ENCODE measurements at places on chromosomes 13 and 19. TPM values are rescaled to one million over a fixed set of nuclear protein-coding genes. Genes with fewer than 3 reads are reported as not detected.

The GARIN5A gene
- total RNA-seq = 1.1 TPM

The ZNF564 gene
- 10.7 TPM for total RNA-seq

The PRSS57 gene
- total RNA-seq = not detected

The ADM5 gene
- 11.8 TPM for total RNA-seq

The CYP2S1 gene
- total RNA-seq = 0.39 TPM

The SLC25A41 gene
- 1.6 TPM for total RNA-seq

DNA sequence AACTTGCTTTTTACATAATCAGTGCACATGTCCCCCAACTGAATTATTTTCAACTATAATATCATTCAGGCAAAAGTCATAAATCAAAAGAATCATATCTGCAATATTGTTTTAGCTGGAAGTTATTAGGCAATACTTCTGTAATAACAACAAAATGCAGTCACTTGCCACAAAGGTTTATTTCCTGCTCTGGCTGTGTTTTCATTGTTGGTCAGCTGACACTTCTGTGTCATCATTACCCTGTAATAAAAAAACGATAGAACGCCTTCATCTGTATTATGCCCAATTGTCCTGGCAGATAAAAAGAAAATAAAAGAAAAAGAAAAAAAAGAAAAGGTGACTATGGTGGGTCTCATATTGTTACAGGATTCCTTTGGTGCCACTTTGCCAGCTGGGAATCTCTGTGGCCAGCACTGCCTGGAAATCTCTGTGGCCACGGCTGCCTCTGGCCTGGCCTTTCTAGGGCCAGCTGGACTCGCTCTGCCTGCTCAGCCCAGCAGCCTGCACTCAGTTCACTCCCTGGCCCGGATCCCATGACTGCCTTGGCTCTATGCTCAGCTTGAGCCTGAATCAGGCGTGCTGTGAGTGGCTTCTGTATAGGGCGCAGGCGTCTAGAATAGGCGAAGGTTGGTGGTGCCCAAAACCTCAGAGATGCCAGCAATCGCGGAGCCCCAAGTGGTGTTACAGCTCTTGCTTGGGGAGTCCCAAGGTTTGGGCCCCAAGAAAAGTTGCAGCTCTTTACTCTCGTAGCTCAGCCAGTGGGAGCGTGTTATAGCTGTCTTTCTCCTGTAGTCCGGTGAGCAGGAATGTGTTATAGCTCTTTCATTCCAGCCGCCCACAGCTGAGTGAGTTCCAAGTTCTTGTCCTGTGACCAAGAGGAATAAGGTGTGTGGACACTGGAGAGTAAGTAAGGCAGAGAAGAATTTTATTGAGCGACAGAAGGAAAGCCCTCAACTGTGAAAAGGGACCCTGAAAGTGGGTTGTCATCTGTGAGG lies 1227.1 kb downstream of the SLITRK1 start:
- no peak for DNase-seq

- DNase-seq = peak; percentile 33
Measured at GRCh38 chr19:36140304-36141038, 605 bp downstream of the CAPNS1 start.

DNA sequence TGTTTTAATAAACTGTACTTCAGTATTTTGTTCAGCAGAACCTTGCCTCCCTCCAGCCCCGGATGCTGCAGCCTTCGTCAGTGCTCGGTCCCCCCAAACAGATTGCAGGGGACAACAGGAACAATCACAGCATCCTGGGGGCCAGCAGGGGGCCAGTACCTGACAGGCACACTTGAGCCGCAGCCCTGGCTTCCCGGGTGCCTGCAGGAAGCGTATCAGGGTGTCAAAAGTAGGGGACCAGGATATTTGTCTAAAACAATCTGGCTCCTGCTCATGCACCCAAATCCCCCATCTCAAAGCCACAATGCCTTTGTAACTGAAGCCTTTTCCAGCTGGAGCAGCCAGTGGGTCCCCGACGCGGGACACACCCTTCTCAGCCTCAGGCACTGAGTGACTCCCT lies 167.5 kb upstream of the TSHZ3 start:
- DNase-seq = no peak

GRCh38 chr13:36712770-36713169 lies 39.0 kb downstream of the SERTM1 start:
- DNase-seq = no peak

- peak; percentile 26 for DNase-seq
Measured at GRCh38 chr19:20359933-20360720, 193.1 kb downstream of the ZNF486 start.

GRCh38 chr19:57025491-57025890 lies 94.3 kb upstream of the USP29 start:
- no peak for DNase-seq

- no peak for DNase-seq
Measured at GRCh38 chr13:112697756-112698655, 8.2 kb downstream of the ATP11A start.

GRCh38 chr19:5477451-5478215 lies 22.4 kb downstream of the ZNRF4 start:
- DNase-seq = no peak

GRCh38 chr19:46529622-46530451 lies 34.2 kb upstream of the PNMA8B start:
- peak; percentile 73 for DNase-seq

- no peak for DNase-seq
Measured at GRCh38 chr19:55075371-55075998, at the start of gene EPS8L1. Gene EPS8L1 (plus strand): TSS chr19:55075869. CDS start chr19:55076445, 576 bp downstream.

DNA sequence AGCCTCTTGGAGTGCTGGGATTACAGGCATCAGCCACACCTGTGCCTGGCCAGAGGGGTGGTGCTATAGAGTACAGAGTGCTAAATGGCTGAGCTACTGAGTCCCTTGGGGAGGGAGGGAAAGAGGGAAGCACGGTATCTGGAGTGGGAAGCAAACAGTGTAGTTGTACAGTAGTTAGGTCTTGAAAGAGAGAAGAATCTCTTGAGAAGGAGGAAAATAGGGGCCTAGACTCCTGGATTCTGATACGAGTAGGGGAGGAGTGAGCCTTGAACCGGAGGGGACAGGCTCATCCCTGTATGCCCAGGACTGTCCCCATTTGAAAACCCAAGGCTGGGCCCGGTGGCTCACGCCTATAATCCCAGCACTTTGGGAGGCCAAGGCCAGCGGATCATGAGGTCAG lies 5.1 kb downstream of the MYADM start:
- DNase-seq = no peak

All from neural crest cell (in vitro differentiated cells).